ENCODE measurements at places on chromosomes 6 and 20.

DNA sequence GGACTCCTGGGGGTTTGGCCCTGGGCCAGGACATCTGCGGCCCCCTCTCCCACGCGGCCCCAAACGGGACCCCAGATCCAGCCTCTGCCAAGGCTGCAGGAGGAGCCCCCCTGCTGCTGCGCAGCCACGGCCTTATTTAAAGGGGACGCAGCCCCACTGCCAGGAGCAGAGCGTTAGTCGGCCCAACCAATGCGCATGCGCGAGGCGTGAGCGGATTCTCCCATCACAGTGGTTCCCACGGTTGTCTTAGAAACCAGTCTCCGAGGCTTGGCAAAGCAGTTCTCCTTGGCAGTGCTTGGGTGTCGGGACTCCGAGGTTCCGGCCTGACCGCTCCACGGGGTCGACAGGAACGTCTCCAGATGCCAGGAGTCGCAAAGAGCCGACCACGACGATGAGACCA is 288.3 kb upstream of the ZNF337 start:
- no peak for DNase-seq

- peak; percentile 98 for DNase-seq
These were observed 43.8 kb downstream of the MDFI start for GRCh38 chr6:41682056-41682477.

DNA sequence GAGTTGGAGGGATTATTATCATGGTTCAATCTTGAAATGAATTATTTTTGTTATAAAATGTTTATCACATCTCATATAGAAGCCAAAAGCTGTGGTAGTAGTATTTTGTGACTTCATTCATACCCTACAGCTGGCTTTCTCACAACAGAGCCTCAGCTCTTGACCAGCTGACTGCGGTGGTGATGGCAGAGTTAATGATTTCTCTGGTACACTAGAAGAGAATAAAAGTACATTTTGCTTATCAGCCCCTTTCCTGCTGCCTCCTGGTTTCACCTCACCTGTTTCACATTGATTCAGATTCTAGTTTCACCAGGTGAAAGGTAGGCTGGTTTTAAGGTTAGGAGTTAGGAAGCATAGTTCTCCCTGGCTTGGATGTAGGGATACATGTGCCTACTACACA is 55.7 kb downstream of the AFG1L start:
- DNase-seq, result no peak

GRCh38 chr6:33595001-33595846 is 15.1 kb upstream of the BAK1 start:
- no peak for DNase-seq

DNA sequence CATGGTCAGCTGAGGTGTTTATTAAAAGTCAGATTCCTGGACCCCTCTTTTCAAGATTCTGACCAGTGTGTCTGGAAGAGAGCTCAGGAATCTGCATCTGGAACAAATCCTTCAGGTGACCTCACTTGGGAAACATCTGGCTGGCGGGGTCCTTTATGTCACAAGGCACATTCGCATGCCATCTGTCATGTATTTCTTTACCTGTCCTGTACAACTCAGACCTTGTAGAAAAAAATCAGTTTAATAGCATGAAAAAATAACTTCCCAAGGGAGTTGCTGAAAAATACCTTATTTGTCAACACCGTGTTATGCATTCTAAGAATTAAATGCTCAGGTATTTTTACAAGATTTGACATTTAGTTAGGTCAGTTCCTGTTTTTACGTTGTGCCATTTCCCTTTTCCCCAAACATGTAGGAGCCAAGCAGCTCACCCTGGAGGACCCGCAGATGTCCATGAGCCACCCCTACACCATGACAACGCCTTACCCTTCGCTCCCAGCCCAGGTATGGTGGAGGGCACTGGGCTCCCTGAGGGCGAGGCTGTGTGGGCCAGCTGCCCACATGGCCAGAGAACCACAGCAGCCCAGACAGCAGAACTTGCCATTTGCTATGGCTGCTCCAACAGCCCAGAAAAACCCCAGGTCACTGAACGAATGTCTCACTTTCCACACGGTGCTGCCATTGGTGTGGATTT is 4.0 kb downstream of the IRF4 start:
- DNase-seq, result no peak

DNA sequence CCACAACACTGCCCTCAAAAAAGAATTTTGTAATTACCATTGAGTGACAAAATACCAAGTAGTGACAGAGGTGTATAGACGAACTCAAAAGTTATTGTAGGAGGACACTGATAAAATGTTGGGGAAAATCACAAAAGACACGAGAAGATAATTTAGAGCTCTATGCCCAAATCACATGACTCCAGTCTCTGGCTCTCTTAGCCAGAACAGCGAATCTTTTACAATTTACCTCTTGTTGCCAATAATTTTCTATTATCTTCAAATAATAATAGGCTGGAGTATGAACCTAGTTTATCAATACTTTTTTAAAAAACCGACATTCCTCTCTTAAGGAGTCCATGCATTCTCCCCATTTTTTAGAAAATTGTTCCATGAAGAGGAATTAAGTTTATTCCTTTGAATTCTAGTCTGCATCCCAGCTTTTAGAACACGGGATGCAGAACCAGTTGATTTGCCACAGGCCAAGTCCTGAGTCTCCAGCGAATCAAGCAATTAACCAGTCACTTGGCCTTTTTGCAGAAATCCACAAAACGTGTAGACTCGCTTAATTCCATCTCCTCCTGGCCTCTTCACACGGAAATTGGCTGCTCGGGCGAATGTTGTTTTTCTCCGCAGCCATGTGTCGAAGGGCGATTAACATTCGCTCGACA is 507 bp upstream of the RIPPLY2 start:
- DNase-seq, result no peak

DNA sequence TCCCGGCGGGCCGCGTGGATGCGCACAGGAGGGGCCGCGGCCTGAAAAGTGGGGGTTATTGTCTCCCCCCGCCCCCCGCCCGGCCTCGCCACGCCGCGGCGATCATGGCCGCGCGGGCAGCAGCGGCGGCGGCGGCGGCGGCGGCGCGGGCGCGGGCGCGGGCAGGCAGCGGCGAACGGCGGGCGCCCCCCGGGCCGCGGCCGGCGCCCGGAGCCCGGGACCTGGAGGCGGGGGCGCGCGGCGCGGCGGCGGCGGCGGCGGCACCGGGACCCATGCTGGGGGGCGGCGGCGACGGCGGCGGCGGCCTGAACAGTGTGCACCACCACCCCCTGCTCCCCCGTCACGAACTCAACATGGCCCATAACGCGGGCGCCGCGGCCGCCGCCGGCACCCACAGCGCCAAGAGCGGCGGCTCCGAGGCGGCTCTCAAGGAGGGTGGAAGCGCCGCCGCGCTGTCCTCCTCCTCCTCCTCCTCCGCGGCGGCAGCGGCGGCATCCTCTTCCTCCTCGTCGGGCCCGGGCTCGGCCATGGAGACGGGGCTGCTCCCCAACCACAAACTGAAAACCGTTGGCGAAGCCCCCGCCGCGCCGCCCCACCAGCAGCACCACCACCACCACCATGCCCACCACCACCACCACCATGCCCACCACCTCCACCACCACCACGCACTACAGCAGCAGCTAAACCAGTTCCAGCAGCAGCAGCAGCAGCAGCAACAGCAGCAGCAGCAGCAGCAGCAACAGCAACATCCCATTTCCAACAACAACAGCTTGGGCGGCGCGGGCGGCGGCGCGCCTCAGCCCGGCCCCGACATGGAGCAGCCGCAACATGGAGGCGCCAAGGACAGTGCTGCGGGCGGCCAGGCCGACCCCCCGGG is 637 bp downstream of the ARID1B start:
- DNase-seq, result peak; percentile 67

GRCh38 chr20:4607287-4607713 is 114.4 kb upstream of the PRND start:
- DNase-seq, result peak; percentile 76

GRCh38 chr6:33895988-33896387 is 92.2 kb upstream of the MLN start:
- no peak for DNase-seq

- DNase-seq, result peak; percentile 81
These were observed 47.4 kb upstream of the KIF13A start for GRCh38 chr6:18034798-18035202.

- no peak for DNase-seq
These were observed 28.2 kb downstream of the VPS52 start for GRCh38 chr6:33243476-33243875.

- peak; percentile 9 for DNase-seq
These were observed 5.3 kb upstream of the FUCA2 start for GRCh38 chr6:143516690-143517446.

- DNase-seq, result no peak
These were observed 3.5 kb upstream of the PLCG1 start for GRCh38 chr20:41133709-41134361.

- DNase-seq, result peak; percentile 65
These were observed 34.0 kb upstream of the FOXO3 start for GRCh38 chr6:108526739-108527174.

- peak; percentile 64 for DNase-seq
These were observed 497.7 kb upstream of the MARCKS start for GRCh38 chr6:113359155-113360140.

DNA sequence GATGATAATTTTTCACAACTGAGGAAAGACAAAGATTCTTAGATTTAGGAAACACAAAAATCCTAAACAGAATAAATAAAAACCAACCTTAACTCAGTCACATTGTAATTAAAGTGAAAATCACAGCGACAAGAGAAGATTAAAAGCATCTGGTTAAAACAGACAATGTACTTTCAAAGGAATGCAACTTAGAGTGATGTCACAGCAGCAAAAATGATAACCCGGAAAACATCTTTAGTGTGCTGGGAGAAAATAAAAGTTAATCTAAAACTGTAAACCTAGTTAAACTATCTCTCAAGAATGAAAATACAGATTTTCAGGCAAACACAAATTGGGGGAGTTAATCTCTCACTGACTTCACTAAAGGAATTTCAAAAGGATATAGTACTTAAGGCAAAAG is 76.8 kb upstream of the OGFRL1 start:
- DNase-seq, result no peak

- peak; percentile 95 for DNase-seq
These were observed 5.6 kb upstream of the UQCC2 start for GRCh38 chr6:33716890-33717632.

DNA sequence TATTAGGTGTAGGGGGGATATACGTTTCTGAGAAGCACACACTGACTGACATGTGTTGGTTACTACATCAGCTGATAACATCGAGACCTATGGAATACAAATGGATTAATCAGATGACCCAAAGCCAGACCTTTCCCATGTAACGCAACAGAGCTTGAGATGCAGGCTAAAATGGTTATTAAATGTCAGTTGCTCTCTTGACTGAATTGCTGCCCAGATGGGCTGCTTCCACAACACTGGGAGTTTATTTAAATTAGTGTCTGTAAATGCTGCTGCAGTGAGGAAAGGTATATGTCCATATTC is 298.8 kb downstream of the PHACTR1 start:
- no peak for DNase-seq

- DNase-seq, result peak; percentile 0
These were observed 121.2 kb downstream of the ADAT2 start for GRCh38 chr6:143329323-143329722.

DNA sequence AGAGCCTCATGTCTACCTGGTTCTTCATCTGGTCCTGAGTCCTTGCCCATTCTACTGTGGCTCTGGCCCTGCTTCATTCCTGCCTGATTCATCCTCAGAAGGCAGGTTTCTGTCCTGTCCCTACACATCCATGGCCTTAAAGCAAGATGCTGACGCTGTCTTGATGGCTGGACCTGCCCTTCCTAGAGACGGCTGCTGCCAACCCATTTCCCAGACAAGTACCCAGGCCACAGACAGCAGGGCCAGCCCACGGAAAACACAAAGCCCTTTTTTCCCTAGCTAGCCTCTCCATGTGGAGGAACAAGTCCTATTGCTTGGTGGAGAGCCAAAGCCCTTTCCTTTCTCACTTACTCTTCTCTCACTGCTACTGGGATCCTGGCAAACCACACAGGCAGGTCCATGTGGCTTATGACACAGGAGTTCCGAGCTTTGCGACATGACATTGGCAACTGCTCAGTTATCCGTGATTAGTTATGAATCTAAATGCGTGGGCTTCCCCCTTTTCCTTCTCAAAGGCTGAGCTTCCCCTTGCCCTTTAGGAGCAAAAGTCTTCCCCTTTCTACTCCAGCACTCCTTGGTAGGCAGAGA is 72.9 kb downstream of the SLC22A3 start:
- DNase-seq, result no peak

DNA sequence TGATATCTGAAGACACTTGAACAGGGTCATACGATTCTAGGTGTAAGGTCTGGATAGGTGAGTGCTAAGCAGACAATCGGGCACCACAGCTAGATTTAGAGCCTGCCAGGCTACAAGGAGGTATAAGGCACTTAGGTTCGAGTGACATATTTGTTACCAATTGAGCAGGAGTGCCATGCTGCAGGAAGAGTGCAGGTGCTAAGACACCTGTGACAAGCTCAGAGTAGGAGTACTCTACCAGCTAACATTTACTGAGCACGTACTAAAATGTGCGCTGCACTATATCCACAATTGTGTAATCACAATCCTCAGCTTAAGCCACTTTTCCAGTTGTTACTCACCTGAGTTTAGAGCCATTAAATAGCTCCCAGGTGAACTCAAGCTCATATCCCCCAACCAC is 227.8 kb upstream of the MOCS1 start:
- DNase-seq, result no peak

DNA sequence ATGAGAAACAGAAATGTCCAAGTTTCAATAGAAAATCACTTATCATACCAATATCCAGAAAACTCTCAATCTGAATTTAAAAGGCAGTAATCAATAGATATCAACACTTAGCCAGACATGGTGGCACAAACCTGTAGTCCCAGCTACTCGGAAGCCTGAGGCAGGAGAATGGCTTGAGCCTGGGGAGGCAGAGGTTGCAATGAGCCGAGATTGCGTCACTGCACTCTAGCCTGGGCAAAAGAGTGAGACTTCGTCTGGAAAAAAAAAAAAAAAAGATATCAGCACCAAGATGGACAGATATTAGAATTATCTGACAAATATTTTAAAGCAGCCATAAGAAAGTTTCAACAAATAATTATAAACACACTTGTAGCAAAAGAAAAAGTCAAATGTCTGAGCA is 47.0 kb downstream of the TCP11 start:
- DNase-seq, result no peak

DNA sequence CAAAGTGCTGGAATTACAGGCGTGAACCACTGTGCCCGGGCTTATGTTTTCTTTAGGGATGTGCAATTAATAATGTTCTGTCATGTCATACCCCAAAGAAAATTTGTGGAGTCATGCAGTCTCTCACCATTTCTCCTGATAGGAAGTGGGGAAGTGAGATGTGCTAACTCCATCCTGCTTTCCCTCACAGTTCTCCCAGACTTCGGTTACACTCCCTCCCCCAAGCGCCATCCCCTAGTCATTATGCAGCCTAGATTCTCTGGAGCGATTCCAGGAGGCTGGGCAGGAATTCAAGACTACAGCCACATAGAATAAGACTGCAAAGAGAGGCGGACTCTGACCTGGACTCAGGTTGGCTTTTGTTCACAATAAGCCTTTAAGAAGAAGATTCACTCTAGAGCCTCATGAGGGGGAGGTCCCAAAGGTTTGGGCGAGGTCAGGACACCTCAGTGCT is 271.4 kb downstream of the ALDH8A1 start:
- no peak for DNase-seq

GRCh38 chr6:105193647-105194046 is 13.8 kb upstream of the POPDC3 start:
- DNase-seq, result no peak

GRCh38 chr20:22775256-22775655 is 190.9 kb upstream of the FOXA2 start:
- DNase-seq, result no peak

Data from DMS53 (cell line).